Body of pancreas (tissue), 4 donors: ENCODE measurements at places on chromosomes 7 and 10.

DNA sequence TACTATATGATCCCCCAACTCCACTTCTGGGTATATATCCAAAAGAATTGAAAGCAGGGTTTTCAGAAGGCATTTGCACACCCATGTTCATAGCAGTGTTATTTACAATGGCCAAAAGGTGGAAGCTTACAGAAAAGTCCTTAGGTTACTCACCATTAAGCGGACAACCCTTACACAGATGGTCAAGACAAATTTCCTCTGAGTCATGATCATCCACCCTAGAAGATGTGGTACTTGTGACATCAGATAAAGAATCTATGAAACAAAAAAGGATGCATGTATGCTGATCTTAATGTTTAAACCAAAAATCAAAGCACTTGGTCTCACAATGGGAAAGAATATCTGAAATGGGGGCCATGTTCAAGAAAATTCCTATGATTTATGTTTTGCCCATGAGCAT is 31.1 kb downstream of the ZC3HAV1 start:
- no peak for DNase-seq

DNA sequence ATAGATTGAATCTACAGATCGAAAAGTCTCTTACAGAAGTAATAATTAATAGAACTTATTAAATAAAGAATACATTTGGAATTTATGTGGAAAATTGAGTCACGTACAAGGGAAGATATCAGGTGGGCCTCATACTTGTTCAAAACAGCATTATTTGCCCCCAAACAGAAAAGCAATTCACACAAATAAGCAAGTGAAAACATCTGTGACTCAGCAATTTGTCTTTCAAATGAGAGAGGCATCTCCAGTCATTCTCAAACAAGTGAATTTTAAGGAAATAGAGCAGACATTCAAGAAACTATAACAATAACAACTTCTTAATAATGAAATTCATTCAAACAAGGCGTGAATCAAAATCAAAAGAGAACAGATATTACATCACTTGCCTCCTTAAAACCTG is 50.1 kb downstream of the SEMA3A start:
- DNase-seq: no peak

DNA sequence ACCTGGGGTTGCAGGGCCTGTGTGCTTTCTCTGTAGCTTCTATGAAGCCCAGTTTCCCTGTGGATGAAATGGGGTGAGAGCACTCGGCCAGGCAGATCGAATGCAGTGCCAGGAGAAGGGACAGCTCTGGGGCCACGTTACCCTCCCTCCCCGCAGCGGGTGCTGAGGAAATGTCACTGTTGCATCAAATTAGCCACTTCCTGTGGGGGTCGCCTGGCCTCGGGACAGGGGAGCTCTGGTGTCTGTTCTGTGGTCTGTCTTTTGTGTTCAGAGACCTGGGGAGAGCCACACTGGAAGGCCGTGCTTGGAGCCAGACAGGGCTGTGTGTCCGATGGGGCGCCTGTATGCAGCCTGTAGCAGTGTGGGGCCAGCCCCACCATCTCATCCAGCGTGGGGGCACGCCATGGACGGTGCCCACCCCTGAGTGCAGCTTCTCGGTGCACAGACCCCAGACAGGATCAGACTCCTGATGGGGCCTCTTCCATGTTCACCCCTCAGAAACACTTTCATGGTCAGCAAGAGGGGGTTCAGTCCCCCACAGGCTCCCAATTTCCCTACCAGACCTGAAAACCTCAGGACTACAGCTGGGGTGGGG is 13.6 kb downstream of the TTYH3 start:
- no peak for DNase-seq

GRCh38 chr7:2864999-2865670 is 21.0 kb upstream of the GNA12 start:
- peak; percentile 75 for DNase-seq
